ENCODE measurements at places on chromosomes 7 and 10.
A peak's percentile ranks its signal among the peaks of the same experiment; 100 is the strongest.

DNA sequence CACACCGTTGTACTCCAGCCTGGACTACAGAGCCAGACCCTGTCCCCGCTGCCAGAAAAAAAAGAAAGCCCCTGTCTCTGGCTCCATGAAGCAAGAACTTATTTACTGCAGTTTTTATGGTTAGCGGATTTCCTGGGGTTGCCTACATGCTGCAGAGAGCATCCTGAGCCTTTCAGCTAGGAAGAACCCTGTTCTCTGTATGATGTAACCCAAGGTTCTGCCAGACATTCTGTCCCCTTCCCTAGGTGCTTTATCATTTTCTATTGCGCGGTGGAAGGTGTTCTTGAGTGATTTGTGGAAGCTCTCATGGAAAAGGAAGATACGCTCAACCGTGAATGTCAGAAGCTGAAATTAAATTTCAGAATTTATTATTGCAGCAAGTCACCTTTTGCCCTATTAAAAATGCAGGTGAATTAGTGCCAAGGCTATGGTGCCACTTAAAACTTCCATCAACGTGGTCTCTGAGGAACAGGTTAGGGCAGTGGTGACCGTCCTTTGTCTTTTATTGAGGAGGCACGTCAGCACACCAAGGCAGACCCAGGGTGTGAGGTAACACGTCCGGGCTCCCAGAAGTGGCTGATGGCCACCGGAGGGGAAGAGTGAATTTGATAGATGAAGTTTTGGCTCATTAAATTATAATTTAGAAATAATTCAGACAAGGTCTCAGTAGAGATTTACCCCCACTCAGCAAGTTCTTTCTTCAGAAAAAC, 273.1 kb downstream of the PHTF2 start:
- no peak for DNase-seq

DNA sequence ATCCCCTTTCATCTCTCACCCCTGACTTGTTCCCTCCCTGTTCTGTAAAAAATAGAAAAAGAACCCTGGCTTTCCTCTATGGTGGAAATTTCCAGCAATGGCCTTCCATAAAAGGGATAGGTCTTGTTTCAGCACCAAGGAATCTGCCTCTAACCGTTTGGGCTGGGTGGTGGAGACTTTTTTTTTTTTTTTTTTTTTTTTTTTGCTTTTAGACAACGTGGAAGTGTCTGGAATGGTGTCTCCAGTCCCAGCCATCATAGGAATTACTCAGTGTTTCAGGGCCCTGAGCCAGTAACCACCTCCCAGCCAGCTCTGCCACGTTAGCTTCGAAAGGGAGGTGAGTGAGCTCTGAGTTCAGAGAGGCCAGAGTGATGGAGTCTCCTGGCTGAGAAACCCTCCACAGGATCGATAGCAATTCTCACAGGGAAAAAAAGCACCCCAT, 97.3 kb upstream of the COL1A2 start:
- DNase-seq = no peak

- no peak for DNase-seq
Measured at GRCh38 chr10:46218921-46219320, 67.9 kb upstream of the ANTXRL start.

DNA sequence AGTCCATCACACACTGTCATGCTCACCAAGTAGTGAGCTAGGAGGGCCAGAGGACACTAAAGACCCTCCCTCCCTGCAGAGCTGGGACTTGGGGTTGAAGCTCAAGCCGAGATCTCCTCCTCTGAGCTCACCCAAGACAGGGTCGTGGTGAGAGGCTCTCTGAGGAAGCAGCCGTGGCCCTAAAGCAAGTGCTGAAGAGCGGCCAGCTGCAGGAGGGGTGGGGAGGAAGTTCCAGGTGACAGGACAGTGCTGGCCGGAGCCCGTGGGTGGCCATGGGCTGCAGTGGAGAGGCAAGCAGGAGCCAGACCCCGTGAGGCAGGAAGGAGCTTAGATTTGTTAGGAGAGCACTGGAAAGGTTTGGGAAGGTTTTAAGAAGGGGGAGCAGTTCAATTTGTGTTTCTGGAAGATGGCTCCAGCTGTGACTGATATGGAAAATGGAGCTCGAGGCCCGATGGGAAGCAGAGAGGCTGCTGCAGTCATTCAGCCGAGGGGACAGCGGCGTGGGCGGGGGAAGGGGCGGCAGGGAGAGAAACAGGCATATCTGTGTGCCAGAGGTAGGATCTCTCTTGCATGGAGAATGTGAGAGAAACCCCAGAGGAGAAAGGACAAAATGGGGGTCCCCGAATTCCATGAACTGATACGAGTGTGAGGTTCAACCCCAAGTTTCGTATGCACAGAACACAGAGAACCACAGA, 26.9 kb upstream of the DNAAF5 start:
- DNase-seq = no peak

DNA sequence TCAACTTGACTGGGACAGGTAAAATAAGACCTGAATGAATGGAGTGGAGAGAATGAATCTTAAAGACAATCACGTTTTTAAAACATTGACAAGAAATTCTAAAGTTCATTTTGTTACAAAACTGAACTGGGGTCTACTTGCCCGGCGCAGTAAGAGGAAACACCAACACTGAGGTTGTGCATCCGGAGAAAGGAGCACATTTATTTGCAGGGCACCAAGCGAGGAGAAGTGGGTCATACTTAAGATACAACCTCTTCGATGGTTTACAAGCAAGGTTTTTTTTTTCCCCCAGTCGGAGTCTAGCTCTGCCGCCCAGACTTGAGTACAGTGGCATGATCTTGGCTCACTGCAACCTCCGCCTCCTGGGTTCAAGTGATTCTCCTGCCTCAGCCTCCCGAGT, 3.4 kb upstream of the REPIN1 start:
- DNase-seq = no peak

DNA sequence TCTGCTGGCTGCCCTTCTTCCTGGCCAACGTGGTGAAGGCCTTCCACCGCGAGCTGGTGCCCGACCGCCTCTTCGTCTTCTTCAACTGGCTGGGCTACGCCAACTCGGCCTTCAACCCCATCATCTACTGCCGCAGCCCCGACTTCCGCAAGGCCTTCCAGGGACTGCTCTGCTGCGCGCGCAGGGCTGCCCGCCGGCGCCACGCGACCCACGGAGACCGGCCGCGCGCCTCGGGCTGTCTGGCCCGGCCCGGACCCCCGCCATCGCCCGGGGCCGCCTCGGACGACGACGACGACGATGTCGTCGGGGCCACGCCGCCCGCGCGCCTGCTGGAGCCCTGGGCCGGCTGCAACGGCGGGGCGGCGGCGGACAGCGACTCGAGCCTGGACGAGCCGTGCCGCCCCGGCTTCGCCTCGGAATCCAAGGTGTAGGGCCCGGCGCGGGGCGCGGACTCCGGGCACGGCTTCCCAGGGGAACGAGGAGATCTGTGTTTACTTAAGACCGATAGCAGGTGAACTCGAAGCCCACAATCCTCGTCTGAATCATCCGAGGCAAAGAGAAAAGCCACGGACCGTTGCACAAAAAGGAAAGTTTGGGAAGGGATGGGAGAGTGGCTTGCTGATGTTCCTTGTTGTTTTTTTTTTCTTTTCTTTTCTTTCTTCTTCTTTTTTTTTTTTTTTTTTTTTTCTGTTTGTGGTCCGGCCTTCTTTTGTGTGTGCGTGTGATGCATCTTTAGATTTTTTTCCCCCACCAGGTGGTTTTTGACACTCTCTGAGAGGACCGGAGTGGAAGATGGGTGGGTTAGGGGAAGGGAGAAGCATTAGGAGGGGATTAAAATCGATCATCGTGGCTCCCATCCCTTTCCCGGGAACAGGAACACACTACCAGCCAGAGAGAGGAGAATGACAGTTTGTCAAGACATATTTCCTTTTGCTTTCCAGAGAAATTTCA, 1.7 kb downstream of the ADRB1 start:
- DNase-seq = no peak

DNA sequence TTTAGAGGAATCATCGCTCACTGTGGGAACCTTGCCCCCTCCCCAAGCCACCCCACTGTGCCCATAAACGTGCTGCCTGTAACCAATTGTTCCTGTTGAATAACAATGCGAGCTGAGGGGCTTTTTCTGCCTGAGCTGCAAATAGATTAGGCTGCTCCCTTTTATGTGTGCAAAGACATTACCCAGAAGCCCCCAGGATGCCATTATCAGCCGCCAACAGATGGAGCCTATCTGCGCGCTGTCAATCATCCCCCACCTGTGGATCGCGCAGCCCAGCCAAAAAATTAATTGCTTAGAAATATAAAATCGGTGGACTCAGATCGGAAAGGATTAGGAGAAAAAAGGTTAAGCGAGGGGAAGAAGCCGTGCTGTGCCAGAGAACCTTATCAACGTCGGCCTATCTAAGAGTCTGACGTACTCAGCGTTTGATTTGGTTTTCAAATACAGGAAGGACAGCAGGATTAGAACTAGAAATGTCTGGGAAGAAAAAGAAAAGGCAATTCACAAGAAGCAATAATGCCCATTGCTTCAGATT, 167.3 kb upstream of the MYO3A start:
- DNase-seq = no peak

DNA sequence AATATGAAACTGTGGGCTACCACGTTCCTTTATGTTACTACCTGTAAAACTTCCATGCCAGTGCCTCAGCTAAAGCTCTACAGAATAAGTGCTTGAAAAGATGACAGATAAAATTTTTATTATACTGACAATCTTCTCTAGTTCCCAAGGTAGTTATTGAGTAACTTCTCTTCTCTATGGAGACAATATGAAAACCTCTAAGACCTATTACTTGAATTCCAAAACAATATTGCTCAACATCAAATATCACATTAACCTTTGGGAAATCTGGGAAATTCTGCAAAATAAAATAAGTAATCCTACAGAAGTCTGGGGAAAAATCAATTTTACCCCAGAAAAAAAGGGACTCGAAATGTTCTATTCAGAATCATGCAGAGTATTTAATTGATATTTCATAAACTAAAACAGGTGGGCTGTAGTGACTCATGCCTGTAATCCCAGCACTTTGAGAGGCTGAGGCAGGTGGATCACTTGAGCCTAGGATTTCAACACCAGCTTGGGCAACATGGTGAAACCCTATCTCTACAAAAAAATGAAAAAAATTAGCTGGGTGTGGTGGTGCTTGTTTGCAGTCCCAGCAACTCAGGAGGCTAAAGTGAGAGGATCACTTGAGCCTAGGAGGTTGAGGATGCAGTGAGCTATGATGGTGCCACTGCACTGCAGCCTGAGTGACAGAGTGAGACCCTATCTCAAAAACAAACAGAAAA, 23.8 kb upstream of the ANK3 start:
- DNase-seq = no peak

- no peak for DNase-seq
Measured at GRCh38 chr10:75431180-75432111, at the start of gene LRMDA. LRMDA (plus strand) TSS chr10:75431624.

- DNase-seq = no peak
Measured at GRCh38 chr7:104627516-104627915, 299.1 kb downstream of the LHFPL3 start.

DNA sequence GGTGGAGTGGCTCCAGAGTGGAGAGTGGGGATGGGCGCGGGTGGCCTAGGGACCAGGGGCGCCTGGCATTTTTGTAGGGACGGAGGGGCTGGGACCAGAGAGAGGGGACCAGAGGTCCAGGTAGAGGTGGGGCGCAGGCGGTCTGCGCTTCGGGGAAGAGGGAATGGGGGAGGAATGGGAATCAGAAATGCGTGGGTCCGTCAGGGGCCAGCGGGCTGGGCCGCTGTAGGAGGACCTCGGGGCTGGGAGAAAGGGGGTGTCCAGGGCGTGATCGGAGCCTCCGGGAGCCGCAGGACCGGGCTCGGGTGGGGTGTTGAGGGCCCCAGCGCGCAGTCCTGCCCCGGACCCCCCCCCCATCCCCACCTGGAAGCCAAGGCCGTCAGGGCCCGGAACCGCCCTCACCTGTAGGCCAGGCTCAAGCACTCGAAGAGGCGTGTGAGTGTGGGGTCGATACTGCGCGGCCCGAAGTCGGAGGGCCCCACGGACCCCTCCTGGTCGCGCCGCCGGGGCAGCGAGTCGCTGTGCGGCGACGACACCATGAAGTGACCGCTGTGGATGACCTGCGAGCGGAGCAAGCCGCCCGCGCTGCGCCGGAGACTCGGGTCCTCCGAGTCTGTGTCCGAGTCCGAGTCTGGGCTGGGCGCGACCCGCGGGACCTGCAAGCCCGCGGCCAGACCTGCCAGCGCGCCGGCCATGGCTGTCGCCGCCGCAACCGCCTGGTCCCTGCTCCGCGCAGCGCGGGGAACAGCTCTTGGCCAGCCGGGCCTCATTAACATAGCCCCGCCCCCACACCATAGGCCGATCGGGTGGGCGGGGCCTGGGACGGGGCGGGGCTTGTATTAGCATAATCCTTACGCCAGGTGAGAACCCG, at the start of gene MLXIPL:
TSS of gene MLXIPL (minus strand) at position 725 of the 871 bp plus-strand sequence. CDS start at position 695, 30 bp downstream.
- DNase-seq = peak; percentile 7

GRCh38 chr10:3472287-3473051, 299.9 kb upstream of the PITRM1 start:
- DNase-seq = no peak

DNA sequence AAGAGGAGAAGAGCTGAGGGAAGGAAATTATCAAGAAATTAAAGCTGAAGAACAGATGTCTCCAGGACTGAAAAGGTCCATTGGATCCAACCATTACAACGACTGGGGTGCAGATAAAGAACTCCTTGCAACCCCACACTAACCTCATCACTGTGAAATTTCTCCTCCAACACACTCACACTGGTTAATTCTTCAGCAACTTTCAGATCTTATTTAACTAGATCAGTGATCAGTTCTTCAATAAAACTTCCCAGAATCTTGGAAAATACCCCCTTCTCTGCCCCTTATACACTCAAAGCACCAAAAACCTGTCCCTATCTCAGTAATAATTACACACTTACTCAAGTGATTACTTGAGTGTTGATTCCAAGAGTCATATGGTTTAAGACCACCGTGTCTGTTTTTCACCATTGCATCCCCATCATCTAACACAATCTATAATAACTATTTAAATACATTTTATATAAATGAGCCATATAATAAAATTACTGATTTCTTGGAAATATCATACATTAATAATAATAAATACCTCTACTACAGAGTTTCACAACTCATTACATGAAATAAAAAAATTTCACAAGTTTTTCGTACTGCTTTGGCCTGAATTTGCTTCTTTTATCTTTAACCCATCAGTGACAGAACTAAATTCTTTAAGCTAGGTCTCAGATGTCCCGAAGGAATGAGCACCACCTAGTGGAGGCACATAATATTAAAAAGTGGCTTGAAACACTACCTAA, 123.7 kb downstream of the MPP7 start:
- DNase-seq = no peak

GRCh38 chr10:104351061-104351702, 2.5 kb upstream of the CFAP58 start:
- DNase-seq = no peak

DNA sequence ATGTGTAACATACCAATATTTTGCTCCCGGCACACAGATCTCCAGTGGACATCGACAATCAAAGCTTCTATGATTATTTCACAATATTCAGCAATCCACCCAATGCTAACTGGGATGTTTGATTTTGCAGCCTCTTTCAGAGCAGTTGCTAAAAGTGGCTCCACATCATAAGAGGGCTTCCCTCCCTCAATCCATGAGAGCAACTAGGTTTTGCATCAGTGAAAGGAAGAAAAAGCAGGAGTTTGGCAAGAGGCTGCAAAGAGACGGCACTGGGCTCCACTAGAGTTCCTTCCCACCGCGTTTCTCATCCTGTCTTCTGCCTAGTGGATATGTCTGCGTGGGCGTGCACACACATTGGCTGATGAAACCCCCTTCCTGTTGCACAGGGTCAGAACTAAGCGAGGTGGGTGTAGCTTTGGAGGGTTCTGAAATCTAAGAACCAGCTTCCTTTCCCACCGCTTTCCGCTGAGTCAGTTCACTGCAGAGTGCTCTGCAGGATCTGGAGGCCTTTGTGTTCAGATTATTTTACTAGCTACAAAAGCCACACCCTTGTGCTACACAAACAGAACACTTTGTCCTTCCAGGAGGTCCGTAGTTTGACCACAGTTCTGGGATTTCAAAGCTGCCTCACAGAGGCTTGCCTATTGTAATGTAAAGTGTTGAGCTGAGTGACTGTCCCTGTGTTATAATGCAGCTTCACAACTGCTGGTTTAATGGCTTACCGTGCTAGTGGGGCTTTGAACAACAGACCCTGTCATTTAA, 28.1 kb downstream of the ARL4A start:
- DNase-seq = no peak
